ENCODE measurements at places on chromosomes 5 and 9.

DNA sequence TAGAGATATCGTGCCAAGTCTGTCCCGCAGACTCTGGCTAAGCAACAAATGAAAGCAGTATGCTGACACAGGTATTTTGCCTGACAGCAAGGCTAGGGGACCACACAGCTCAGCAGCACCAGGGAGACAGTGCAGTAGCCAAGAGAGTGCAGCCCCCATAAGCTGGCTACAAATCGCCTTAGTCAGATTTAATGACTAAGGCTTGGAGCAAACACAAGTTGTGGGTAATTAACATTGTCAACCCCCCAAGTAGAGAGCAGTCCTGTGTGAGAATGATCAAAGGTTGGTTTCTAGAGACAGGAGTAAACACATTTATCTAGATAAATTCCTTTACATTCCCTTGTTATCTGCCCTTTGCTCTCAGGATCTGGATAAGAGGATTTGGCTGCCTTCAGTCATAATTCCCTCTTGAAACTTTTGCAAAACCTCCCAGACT is 1434.5 kb upstream of the CDH6 start:
- no peak for DNase-seq

DNA sequence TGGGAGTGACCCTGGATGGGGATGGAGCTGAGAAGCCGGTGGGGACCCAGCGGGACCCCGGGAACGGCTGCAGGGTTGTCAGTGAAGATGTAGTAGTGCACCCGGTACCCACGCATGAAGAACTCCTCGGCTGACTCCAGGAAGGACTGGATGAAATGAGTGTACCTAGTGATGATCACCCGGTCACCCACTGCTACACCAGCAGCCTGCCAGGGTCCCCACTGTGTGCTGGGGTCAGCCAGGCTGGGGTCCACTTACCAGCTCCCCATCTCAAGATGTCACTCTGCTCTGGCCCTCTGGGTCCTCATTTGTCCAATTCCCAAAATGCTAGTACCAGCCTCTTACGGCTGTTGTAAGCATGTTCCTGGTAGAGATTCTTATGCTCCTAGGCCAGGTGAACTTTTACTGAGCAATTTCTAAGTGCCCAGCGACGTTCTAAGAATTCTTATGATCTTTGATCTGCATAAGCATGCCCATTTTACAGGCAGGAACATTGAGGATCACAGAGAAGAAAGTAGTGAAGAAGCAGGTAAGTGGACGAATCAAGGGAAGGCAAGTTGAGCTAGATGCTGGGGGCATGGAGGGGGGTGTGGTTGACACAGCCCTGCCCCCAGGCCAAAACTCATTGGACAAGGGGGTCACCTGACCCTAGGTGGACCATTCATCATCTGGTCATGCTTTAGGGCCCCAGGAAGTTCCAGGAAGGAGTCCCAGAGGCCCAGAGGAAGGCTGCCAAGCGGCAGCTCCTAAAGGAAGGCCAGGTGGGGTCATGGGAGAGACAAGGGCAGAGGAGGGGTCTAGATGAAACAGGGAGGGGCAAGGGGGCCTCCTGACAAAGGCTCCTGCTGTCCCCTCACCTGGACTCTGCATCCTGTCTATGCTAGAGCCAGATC is 9.4 kb downstream of the GBGT1 start:
- DNase-seq, result no peak

DNA sequence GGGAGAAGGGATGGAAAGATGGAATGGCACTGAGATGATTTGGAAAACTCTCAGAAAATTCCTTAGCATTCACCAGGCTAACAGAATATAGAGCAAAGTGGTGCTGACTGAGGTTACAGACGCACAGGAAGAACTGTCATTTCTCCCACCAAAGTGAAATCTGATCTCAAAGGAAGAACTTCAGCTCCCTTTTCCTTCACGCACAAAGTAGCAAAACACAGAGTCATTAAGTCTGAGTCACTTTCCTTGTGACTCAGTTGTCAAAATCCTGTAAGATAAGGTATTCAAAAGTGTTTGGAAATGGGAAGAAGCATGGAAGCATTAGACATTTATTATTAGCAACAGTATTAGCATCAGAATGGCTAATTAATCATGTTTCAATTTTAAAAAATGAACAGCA is 11.7 kb downstream of the MPDZ start:
- DNase-seq, result peak; percentile 92

- DNase-seq, result no peak
These were observed 27.8 kb upstream of the CSF1R start for GRCh38 chr5:150114102-150114641.

GRCh38 chr9:116342941-116343340 is 189.3 kb downstream of the PAPPA start:
- peak; percentile 56 for DNase-seq

GRCh38 chr9:136678624-136679023 is 8.6 kb downstream of the AGPAT2 start:
- DNase-seq, result no peak

DNA sequence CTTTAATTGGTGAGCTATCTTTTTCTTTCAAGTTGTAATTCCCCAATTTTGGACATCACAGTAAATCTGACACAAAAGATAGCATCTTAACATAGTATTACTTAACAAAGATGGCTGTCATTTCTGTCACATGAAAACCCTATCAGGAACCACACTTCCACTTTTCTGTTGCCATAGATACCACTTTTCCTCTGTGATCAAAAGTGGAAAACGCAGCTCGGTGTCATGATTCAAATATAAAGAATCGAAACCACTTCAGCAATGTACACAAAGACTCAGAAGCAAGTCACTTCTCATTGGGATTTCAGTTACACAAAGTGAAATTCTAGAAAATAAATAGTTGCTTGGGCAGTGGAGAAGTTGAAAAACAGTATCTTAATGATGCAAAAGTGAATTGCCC is 524.9 kb upstream of the ITGA1 start:
- no peak for DNase-seq

GRCh38 chr9:93566408-93567270 is 9.7 kb upstream of the PHF2 start:
- DNase-seq, result peak; percentile 99

- no peak for DNase-seq
These were observed 70.1 kb upstream of the CCDC180 start for GRCh38 chr9:97237311-97237786.

DNA sequence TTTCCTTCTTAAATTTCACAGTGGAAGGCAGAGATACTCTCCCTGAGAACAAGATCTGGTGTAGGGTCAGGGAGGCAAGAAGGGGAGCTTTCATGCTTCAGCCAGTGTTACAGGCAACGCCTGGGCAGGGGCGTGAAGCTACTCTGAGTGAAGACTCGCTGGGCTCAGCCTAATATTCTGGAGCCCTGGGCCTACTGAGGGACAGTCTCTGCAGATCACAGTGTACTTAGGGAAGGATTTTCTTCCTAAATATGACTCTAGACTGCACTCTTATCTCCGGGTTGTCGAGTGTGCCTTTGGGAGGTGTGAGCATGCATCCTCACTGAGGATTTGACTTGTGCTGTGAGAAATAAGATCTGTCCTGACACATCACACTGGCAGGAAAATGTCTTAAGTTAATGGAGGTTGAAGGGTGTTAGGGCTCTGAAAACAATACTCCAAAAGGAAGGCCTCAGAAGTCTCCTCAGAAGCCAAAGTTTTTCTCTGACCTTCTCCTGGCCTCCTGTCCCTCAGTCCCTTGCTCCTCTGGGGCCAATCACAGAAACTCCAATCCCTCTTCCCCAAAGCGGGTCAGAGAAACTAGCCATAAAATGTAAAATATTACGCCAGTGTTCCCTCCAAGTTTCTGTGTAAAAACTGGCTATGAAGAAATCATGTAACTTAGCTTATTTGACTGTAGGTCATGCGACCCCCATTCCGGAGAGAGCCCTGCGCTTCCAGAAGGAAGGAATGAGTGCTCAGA is 156.8 kb upstream of the TBC1D2 start:
- no peak for DNase-seq

DNA sequence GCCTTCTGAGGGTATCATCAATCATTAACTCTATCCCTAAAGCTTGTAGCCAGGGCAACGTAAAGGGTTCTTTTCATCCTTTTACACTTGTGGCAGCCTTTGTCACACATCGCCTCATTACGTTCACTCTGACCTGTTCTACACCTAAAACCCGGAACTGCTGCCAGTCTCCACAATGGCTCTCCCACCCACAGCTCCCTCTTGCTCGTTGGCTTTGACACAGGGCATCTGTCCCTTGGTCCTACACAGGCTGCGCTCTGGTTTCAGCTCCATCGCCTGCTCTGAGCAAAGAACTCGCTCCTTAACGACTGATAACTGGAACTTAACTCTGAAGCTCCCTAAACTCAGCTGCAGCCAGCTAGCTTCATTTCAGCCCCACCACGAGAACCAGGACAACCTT is 112.8 kb upstream of the CTNND2 start:
- no peak for DNase-seq

DNA sequence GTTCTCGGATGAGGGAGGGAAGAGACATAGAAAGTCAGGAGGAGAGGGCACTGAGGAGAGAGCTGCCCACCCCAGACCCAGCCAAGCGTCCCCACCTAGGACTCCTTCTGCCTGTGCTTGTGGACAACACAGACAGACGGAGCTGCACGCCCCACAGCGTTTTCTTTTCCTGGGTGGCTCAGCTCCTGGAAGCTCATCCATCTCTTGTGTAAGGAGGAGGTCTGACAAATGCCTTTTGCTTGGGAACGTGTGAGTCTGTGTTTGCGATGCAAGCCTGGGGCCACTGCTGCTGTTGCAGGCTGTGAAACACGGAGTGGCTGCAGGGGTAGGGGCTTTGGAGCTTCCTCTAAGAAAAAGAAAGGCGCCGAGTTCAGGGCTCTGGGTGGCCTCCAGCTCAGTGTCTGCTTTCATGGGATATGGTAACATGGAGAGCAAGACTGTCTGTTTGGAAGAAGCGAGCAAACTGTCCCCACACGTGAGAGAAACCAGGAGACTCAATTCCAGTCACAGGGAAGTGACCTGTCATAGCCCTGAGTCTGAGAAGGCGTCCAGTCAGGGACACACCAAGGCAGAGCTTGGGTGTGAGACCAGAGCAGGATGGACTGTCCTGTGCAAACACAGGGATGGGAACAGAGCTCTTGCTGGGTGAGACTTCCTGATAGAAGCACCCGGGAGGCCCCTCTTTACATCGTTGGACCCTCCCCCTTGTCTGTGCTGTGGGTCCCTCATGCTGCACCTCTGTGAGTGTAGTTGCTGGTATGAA is 42.7 kb downstream of the GADD45G start:
- DNase-seq, result no peak

GRCh38 chr5:8908055-8908683 is 637.7 kb downstream of the SEMA5A start:
- DNase-seq, result peak; percentile 41

GRCh38 chr9:30280229-30280900 is 2104.1 kb upstream of the ACO1 start:
- DNase-seq, result no peak

DNA sequence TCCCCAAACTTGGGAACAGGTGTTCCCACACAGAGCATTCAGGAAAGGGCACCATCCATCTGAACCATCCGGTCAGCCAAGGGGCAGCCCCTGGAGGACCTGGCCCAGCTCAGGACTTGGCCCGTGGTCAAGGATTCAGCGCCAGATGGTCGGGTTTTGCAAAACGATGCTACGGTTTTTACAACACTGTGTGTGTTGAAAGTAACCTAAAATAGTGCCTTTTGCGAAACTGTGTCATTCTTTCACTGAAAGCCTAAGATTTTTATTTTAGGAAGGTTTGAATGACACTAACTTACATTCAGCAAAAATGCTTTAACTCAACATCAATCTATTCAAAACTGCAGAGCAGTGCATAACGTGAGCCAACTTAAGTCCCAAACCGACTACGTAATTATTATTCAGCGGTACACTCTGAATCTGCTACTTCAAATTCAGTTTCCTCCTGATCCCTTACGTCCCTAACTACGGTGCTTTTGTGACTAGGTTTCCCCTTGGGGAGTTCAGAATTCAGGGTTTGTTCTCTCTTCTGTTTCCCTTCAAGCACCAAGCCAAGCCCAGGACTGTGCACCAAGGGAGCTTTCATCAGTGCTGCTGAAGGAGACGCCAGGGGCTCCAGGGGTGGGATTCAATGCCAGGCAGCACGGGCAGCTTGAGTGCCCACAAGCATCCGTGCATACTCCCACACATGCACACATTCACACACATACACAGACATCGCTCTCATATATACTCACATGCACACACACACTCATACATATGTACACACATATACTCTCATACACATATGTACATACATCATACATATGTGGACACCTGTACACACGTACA is 25.8 kb downstream of the LPCAT1 start:
- DNase-seq, result no peak

GRCh38 chr9:113997610-113998009 is 80.5 kb downstream of the AMBP start:
- no peak for DNase-seq

- peak; percentile 42 for DNase-seq
These were observed 45.7 kb upstream of the TGFBR1 start for GRCh38 chr9:99058964-99059921.

GRCh38 chr9:115208501-115208900 is 90.5 kb upstream of the TNC start:
- peak; percentile 72 for DNase-seq

DNA sequence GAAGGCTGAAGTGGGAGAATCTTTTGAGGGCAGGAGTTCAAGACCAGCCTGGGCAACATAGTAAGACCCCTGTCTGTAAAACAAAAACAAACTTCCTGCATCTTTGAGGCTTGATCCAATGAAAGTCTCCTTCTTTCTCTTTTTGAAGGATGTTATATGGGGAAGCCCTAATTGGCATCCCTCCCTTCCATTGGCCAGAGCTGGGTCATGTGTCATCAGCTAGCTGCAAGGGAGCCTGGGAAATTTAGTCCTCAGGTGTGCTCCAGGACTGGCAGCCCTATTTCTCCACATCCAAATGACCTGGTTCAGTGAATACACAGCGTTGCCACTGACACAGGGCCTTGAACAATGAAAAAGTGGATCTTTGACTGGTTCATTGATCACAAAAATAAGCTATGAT is 9.0 kb upstream of the IER5L start:
- DNase-seq, result no peak

GRCh38 chr9:124781967-124782660 is 5.2 kb downstream of the OLFML2A start:
- no peak for DNase-seq

- no peak for DNase-seq
These were observed 1.3 kb upstream of the SUSD3 start for GRCh38 chr9:93057042-93057702.

- no peak for DNase-seq
These were observed 109.2 kb downstream of the ARHGEF28 start for GRCh38 chr5:73735032-73735734.

DNA sequence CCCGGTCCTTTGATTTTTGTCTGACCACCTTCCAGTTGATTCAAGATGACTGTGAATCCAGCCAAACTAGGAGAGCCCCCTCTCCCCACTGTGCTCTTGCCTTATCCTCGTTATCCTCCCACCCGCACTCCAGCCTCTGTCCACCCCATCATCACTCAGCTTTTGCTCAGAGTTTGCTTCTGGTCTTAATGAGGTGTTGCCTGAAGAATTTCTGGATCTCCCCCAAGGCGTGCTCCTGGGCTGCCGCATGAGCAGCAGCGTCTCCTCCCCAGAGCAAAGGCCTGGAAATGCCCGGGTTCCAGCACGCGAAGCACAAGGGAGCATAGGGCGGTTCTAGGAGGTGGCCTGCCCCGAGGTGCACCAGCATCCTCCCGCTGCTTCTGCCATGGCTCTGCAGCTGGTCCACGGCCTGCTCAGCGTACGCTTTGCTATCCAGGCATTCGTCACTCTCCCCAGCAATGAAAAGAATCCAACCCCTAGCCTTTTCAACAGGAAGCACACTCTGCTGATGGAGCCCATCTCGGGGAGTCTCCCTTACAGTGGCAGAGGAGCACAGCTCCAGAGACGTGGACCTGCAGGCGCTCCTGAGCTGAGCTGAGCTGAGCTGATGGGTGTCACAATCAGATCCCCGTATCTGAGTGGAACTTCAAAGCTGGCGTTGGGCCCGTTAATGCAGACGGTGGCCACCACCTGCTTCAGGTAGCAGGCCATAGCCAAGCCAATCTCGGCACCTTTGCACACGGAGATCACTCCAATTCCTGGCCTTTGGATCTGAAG is 50.7 kb downstream of the BAAT start:
- no peak for DNase-seq
